ENCODE measurements at places on chromosomes 5 and 9. TPM values are rescaled to one million over a fixed set of nuclear protein-coding genes. Genes with fewer than 3 reads are reported as not detected.
A peak's percentile ranks its signal among the peaks of the same experiment; 100 is the strongest.

DNA sequence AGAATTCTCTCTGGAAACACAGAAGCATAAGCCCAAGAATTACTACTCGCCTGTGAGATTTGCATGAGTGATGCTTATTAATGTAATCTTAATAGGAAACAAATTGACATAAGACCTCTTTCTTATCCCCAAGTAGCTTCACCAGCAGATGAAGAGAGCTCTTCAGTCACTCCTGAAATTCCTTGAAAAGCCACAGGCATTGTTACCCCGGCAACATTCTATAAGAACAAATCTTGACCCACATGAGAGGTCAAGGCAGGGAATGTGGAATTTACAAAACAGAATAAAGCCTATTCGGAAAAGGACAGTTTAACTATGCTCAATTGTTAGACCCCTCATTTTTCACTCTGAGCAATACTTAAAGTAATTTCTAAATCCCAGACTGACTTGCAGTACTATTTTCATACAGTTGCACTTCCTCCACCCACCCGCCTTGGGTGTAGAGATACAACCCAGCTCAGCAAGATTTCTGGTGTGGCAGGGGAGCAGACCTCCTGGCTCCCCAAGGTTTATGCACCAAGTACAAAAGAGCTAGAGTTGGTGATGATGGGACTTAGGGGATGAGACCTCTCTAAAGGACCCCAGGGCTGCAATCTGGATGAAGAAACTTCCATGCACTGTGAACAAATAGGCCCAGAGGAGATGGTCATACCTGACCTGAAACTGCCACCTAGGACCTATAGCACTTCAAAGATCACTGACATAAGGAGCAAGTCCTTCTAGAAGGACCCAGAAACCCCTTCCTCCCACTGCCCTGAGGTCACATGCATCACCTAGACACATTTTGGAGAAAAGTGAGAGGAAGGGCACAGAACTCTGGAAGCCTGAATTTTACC, 242.1 kb downstream of the ZNF608 start:
- no peak for DNase-seq

- DNase-seq: no peak
Observed at GRCh38 chr5:152147286-152147685, 222.6 kb upstream of the GLRA1 start.

GRCh38 chr5:4661326-4661725, 478.8 kb upstream of the ADAMTS16 start:
- no peak for DNase-seq

DNA sequence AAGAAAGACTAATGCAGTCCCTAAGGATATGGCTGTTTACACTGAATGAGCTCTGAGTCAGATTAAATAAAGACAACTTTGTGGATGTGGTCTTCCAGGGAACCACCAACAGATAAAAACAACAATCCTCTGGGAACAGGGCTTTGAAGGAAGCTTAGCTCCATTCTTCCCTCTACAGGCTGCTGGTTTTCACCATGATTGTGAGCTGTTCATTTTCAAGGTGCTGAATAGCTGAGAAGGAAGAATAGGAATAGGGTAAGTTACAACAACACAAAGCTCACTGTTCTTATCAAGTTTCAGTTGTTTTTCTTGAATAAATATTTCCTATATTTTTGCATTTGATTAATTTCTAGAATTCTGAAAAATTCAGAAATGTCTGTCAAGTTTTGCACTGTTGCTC, 25.9 kb upstream of the PTAR1 start:
- peak; percentile 7 for DNase-seq

DNA sequence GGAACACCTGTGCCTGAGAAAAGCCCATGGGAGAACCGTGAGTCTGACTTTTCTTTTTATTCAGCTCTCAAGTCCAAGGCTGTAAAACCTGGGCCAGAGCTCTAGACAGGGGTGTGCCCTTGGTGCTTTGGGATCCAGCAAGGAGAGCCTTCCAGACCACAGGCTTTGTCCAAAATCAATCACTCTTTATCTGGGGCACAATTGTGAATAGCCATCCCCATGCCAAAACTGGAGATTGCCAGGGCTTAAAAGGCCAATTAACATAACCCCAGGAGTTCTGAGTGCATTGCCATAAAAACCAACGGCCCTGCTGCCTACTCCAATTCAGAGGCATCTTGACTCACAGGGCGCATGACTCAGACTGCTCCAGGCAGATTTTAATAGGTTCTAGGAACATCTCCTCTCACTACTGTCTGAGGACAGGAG, 391.8 kb downstream of the ARHGEF28 start:
- no peak for DNase-seq

GRCh38 chr5:140043508-140043872, 391 bp upstream of the NRG2 start:
- DNase-seq: peak; percentile 33

Gene AMBP
- 11.8 TPM for polyA plus RNA-seq

Gene PFN3
- not detected for polyA plus RNA-seq

DNA sequence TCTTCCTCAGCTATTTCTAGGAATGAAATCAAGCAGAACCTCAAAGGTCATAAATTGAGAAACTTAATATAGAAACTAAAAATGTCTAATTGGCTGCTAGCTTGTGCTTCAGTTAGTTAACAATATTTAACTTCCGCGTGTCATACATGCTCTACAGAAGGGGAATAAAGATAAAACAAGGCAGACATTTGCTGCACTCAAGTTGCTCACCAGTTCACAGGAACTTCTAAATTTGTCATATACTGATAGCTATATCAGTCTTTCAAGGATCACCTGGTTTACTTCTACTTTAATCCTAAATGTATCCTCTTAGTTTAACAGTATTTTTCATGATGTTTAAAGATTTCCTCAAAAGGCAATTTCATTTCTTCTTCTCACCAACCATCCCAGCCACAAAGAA, 8.4 kb downstream of the CCNH start:
- no peak for DNase-seq

- no peak for DNase-seq
Observed at GRCh38 chr5:83946516-83946915, 225.9 kb upstream of the HAPLN1 start.

Gene BTNL3
- polyA plus RNA-seq: 0.08 TPM

DNA sequence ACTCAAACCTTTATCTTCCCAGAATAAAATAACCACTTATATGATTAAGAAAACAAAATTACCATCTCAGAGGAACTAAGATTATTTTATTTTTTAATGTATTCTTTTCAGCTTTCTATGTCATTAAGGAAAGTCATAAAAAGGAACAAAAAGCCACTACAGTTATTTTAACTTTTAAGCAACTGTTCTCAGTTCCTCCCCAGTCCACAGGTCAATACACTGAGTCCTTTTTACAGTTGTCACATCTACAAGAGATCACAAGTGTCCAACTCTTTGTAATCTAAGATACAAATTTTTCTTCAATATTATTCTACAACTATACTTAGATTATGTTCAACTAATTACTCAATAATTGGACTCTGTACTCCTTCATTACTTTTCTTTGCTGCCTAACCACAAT, 782.8 kb upstream of the ACO1 start:
- DNase-seq: no peak

GRCh38 chr5:142014911-142015584, 2.2 kb upstream of the GNPDA1 start:
- peak; percentile 68 for DNase-seq

DNA sequence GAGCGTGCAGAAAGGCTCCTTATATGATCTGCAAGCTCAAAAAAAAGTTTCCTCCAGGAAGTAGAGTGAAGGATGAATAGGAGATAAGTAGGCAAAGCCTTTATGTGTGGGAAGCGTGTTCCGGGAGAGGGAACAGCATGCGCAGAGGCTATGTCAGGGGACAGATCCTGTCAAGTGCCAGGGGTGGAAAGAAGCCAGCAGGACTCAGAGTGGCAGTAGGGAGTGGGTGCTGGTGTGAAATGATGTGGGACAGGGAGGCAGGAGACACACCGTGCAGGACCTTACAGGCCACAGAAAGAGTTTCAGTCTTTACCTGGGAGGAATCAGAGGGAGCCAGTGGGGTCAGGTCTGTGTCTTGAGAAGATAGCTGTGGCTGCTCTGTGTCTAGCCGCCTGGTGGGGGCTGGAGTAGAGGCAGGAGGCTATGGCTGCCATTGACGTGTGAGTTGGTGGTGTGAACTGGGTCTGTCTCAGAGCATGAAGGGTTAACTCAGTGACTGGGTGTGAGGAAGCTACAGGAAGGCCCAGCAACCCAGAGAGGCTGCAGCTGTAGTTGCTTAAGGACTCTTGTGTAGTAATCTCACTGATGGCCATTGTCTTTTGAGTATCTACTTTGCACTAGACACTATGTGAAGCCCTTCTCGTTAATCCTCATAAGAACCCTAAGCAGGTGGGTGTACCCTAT, 71.3 kb downstream of the PPARGC1B start:
- no peak for DNase-seq

Gene PTPA
- 131 TPM for polyA plus RNA-seq

- DNase-seq: no peak
Observed at GRCh38 chr9:79672236-79672635, 100.5 kb downstream of the TLE4 start.

Gene SPINK4
- 0.58 TPM for polyA plus RNA-seq

Gene OR13J1
- 0.13 TPM for polyA plus RNA-seq

DNA sequence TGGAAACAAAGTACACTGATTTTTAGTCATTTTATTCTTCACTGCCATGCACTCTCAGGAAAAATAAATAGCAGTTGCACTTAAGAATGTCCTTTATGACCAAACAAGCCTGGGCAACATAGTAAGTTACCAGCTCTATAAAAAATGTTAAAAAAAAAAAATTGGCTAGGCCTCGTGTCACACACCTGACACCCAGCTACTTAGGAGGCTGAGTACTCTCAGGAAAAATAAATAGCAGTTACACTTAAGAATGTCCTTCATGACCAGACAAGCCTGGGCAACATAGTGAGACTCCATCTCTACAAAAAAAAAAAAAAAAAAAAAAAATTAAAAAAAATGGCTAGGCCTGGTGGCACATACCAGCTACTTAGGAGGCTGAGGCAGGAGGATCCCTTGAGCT, 304.6 kb downstream of the SLCO4C1 start:
- no peak for DNase-seq

Gene MAMDC4
- polyA plus RNA-seq: 11.4 TPM

- no peak for DNase-seq
Observed at GRCh38 chr5:163436515-163436914, 880 bp upstream of the CCNG1 start.

GRCh38 chr5:116923344-116923743, 348.7 kb upstream of the SEMA6A start:
- DNase-seq: no peak

GRCh38 chr9:96258967-96259366, 43.0 kb downstream of the HSD17B3 start:
- DNase-seq: no peak

- no peak for DNase-seq
Observed at GRCh38 chr9:28951945-28952344, 1378.7 kb upstream of the C9orf72 start.

Gene SELENOP
- polyA plus RNA-seq: 122 TPM

DNA sequence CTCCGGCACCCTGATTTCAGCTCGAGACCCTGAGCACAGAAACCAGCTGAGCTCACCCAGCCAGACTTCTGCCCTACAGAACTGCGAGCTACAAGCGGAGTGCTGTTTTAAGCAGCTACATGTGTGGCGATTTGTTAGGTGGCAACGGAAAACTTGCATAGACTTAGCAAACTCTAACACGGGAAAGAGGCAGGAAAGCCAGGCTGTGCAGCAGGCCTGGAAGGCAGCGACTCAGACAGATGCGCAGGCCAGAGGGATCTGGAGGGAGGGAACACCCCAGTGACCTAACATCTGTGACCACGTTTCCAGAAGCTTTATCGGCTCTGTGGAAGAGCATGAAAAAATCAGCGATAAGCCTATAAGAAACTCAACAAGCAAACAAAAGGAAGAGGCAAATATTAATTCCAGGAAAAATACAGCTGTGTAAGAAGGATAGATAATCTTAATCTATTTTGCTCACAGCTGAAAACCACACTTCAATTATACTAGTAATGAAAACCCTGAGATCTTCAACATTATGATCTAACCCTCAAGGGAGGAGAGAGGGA, 11.0 kb downstream of the UBAC1 start:
- DNase-seq: peak; percentile 21

GRCh38 chr5:116386633-116387032, 188.0 kb downstream of the SEMA6A start:
- no peak for DNase-seq

GRCh38 chr9:22084336-22085035, 75.4 kb upstream of the CDKN2B start:
- DNase-seq: no peak

Gene PCDHGA10
- polyA plus RNA-seq: 3.4 TPM

DNA sequence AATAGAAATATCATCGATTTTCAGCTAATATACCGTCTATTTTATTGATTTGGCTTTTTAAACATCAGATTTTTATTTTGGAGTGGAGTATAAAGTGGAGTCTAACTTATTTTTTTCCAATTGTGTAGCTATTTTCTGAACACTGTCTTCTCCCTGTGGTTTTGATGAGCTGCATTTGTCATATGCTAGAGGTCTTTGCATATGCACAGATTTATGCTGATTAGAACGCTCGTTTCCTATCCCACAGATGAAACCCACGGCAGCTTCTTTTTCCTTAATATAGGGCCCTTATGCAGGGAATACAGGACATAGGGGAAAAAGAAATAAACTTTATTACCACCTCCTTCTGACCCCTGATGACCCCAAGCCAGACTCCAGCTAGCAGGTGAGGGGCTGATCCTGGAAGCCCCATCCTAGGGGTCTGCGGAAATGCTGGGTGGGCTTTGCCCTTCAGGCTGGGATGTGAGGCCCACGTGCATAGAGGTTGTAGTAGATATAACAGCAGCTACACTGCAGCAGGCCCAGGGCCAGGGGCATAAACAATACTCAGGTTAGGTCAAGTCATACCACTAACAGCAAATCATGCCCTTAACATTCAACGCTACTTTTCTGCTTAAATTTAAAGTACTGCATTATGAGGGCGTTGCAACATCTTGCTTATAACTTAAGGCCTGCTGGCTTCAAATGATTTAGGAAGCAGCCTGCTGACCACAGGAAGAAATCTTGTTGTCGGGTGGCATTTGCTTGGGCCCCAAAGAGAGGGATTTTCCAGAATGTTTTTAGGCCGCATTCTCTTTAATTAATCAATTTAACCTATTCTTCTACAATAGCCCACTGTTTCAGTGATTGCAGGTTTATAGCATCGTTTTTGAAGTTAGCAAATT, 28.5 kb downstream of the MVB12B start:
- DNase-seq: no peak

Gene CCDC171
- 1.9 TPM for polyA plus RNA-seq

Gene ZNG1A
- polyA plus RNA-seq: 32.2 TPM

DNA sequence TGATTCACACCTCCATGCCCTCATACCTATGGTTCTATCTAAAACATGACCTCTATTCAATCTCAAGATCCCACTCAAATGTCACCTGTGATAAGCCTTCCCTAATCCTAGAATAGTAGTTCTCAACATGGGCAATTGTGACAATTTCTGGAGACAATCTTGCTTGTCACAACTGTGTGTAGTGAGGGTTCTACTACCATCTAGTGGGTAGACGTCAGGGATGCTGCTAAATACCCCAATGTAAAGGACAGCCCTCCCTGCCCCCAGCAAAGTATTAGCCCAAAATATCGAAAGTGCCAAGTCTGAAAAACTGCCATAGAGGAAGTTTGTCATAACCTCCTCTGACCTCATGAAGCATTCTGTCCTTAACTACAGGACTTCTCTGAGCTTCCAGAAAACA, 32.0 kb downstream of the TBCA start:
- no peak for DNase-seq

GRCh38 chr5:150729859-150730258, 29.0 kb downstream of the DCTN4 start:
- no peak for DNase-seq

- DNase-seq: peak; percentile 69
Observed at GRCh38 chr5:123610665-123611405, 98.9 kb downstream of the CSNK1G3 start.

- peak; percentile 61 for DNase-seq
Observed at GRCh38 chr9:20351715-20352114, 270.6 kb downstream of the MLLT3 start.

Gene PCDHGB2
- 1.8 TPM for polyA plus RNA-seq

All from muscle of leg (tissue), 16 donors.